ENCODE measurements at places on chromosomes 16 and 17.

- peak; percentile 79 for DNase-seq
Observed at GRCh38 chr16:1543085-1543896, 9.8 kb downstream of the TMEM204 start.

DNA sequence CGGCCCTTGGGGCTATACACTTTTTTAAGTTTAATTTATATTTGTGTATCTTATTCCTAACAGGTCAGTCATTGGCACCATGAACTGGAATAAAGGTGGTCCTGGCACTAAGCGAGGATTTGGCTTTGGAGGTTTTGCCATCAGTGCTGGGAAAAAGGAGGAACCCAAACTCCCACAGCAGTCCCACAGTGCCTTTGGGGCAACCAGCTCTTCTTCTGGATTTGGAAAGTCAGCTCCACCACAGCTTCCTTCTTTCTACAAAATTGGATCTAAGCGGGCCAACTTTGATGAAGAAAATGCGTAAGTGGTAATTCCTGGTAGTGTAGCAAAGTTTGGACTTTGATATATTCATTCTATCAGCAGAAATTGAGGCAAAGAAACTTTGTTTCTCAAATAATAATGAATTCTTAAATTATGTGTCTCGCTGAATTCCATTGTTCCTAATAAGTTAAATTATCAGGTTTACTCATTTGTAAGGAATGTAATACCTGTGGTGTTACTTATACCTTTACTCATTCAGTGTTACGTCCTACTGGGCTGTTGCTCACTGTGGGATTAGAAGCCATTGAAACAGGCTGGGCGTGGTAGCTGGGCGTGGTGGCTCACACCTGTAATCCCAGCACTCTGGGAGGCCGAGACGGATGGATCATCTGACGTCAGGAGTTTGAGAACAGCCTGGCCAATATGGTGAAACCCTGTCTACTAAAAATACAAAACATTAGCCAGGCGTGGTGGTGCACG lies 13.2 kb downstream of the DDX42 start:
- no peak for DNase-seq

- DNase-seq, result no peak
Observed at GRCh38 chr17:80376531-80376930, 38.4 kb upstream of the ENDOV start.

GRCh38 chr17:72287586-72287985 lies 166.8 kb downstream of the SOX9 start:
- DNase-seq, result no peak

DNA sequence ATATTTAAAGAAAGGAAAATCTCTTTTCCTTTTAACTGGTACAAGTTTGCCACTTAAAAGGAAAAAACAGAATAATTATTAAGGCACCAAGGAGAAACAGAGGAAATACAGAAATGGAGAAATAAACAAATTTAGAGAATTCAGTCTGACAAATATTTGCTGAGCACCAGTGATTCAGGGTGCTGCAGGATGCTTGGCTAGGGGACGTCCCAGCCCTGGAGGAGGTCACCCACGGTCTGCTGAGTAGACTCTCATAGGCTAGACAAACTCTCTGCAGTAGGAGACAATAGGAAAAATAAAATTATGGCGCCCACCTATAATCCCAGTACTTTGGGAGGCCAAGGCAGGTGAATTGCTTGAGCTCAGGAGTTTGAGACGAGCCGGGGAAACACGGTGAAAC lies 15.9 kb downstream of the C1QTNF1 start:
- DNase-seq, result no peak

- DNase-seq, result no peak
Observed at GRCh38 chr17:1562176-1562643, 382 bp downstream of the PITPNA start.

DNA sequence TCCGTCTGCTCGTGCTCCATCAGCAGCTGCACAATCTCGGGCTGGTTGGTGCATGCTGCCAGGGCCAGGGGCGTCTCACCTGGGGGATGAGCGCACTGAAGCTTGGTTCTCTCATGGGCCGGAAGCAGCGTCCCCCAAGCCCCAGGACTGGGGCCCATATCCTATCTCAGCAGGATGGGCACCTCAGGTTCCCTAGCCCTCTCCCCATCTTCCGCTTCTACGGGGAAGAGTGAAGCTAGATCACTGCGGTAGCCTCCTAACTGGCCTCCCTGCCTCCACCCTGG lies 24.8 kb downstream of the TRPV3 start:
- no peak for DNase-seq

DNA sequence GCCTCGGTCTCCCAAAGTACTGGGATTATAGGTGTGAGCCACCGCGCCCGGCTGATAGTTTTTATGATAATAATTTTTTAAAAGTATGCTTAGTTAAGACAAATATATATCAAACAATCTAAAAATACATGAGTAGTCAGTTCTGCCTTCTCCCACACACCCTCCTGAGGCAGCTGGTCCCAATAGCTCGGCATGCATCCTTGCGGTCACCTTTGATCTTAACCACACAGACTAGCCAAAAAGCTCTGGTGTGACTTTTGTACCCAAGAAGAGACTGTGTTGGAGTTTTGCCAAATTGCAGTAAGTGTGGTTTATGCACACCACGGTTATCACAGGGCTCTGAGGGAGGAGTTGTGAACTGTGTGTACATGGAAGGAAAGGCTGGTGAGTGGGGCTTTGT lies 25.6 kb downstream of the ATP6V0A1 start:
- DNase-seq, result peak; percentile 76

GRCh38 chr17:8793649-8794048 lies 5.5 kb downstream of the MFSD6L start:
- DNase-seq, result no peak

DNA sequence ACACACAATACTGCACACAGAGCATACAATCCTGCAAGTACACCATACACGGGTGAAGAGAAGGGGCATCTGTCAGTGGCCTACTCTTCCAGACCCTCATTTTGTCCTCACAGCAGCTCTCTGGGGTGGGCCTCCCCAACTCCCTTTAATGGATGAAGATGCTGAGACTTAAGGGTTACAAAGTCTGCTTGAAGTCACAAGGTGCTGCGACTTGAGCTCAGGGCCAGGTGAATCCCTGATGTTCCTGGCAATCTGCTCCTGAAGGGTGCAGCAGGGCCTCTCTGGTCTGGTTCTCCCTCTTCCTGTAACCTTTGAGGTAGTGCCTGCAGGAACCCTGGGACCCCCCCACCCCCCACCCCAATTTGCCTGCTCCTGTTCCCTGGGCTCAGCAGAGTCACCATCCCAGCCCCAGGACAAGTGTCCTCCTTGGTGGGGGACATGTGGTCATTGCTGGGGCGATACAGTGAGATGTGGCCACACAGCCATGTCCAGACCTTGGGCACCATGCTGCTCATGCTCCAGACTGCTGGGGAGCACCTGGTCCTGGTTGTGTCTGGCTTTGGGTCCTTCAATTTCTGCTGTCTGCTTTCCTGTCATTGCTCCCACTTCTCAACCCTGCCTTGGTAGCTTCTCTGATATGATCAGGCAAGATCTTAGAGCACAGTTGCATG lies 107.5 kb downstream of the METRNL start:
- no peak for DNase-seq

- no peak for DNase-seq
Observed at GRCh38 chr16:79132701-79133100, 467.8 kb downstream of the MAF start.

GRCh38 chr17:66357037-66357436 lies 54.6 kb downstream of the PRKCA start:
- no peak for DNase-seq

DNA sequence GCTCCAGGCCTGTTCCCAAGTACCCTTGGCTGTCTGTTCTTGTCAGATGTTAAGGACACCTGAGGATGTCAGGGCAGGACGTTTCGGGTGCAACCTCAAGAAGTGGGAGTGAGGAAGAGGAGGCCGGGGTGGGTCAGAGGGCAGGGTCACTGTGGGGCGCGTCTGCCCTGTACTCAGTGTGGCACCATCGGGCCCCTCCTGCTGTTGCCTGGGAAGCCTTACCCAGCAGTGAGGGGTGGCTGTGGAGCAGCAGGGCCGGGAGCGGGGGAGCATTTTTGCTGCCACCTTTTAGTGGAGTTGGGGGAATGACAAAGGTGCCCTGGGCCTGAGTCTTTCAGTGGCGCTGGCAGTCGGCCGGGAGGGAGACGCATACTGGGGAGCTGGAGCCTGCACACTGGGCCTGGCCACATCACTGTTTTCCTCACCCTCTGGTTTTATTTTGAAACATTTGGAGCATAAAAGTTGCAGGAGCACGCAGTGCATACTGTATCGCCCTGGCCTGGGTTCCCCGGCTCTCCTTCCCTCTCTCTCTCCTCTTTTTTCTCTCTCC lies 11.1 kb upstream of the FLYWCH1 start:
- DNase-seq, result no peak

DNA sequence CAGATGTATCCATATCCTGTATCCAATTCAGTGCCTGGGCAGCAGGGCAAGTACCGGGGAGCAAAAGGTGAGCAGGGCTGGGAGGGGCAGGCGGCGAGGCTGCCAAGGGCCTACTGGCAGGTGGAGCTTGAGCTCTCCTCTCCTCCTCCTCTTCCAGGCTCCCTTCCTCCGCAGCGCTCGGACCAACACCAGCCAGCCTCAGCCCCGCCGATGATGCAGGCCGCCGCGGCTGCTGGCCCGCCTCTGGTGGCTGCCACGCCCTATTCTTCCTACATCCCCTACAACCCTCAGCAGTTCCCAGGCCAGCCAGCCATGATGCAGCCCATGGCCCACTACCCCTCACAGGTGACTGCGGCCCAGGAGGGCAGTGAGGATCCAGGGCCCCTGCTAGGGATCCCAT lies 11.6 kb downstream of the ATXN2L start:
- no peak for DNase-seq

DNA sequence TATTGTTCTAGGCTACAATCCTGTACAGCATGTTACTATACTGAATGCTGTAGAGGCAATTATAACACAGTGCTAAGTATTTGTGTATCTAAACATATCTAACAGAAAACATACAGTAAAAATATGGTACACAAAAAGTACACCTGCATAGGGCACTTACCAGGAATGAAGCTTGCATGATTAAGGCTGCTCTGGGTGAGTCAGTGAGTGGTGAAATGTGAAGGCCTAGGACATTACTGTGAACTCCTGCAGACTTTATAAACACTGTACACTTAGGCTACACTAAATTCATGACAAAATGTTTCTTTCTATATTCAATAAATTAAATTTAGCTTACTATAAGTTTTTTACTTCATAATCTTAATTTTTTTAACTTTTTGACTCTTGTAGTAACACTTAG lies 37.1 kb downstream of the AMFR start:
- DNase-seq, result no peak

DNA sequence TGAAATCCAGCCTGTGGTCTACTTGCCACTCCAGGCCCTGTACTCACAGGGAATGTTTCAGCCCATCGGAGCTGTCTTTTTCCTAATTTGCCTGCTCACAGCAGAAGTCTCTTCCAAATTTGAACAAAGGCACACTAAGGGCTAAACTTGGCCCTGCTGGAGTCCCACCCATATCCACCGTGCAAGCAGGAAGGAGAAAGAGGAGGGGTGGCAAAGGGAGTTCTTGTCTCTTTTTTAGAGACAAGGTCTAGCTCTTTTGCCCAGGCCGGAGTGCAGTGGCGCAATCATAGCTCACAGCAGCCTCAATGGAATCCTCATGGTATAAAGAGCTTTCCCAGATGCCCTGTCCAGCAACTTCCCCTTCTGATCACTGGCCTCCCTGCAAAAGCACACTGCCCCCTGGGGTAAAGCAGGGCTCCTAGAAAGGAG lies 2.7 kb upstream of the PRM1 start:
- no peak for DNase-seq

GRCh38 chr17:81578561-81579225 lies 26.5 kb upstream of the FAAP100 start:
- DNase-seq, result no peak

GRCh38 chr16:66272461-66272860 lies 94.0 kb upstream of the CDH5 start:
- DNase-seq, result peak; percentile 18

- DNase-seq, result no peak
Observed at GRCh38 chr17:63503341-63503705, 19.8 kb upstream of the KCNH6 start.

GRCh38 chr16:14562691-14563491 lies 67.2 kb downstream of the PARN start:
- DNase-seq, result no peak

DNA sequence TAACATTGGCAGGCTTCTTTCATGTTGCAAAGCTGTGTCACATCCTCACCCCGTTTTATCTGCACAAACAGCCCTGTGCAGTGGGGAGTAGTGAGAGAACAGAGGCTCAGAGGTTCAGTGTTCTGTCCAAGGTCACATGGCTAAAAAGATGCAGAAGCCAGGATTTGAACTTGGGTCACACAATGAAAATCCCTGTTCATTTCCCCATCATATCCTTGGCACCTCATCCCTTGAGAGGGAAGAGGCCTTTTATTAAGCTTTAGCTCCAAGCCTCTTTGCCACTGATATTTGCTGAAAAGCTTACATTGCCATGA lies 106.6 kb downstream of the AMFR start:
- DNase-seq, result no peak

DNA sequence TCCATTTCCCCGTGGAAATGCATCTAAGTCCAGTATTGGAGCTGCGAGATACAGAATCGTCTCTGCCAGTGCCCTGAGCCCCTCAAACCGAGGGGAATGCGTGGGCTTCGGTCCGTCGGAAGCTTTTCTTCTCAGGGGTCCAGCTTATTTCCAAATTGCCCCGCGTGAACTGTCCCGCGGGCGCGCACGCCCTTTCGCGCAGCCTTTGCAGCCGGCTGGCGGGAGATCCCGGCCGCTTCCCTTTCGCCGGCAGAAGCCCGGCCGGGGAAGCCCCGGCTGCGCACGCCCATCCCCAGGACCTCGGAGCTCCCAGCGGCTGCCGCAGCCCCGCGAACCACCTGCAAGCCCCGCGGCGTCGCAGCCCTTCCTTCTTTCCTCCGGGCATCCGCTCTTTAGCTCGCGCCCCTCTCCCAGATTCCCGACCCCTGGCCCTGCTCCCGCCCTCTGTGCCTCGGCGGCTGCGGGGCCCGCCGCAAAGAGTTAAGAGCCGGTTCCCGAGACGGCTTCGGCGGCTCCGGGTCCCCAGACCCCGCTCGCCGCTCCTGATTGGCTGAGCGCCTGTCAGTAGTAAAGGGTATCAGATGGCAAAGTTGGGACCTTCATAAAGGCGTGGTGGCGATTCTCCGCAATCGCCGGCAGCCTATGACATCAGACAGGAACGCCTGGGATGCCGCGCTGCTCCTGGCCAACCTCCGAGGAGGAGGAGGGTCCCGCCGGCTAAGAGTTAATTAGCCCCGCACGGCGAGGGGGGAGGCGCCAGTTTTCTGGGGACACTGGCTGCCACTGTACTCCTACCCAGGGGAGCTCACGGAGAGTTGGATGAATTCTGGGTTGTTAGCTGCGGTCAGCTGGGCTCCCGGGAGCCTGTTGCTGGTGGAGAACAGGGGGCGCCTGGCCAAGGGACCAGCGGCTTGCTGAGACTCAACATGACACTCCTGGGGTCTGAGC lies at the start of gene MYOCD:
Gene MYOCD, plus strand, starts transcription at position 628 of the 948 bp plus-strand sequence. Its CDS starts 299 bp downstream, at position 927.
- DNase-seq, result no peak

- DNase-seq, result no peak
Observed at GRCh38 chr16:57656342-57656955, 11.7 kb upstream of the ADGRG3 start.

DNA sequence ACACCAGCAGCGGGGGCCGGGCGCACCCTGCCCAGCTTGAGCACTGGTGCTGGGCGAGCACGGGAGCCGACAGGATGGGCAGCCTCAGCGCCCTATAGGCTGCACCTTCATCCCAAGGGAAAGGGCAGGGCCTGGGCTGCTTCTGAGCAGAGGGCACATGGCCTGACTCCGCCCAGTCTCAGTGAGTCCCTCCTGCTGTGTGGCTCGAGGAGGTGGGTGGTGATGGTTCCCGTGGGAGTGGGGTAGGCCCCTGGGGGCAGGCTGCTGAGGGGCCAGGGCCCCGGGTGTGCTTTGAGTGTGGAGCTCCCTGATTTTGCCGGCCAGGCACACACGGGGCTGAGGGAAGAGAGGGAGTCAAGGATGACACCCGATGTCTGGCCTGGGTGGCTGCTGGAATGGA lies 37.9 kb downstream of the TSC2 start:
- DNase-seq, result no peak
